ENCODE measurements at places on chromosomes 3 and 15. TPM values are rescaled to one million over a fixed set of nuclear protein-coding genes. Genes with fewer than 3 reads are reported as not detected.
A peak's percentile ranks its signal among the peaks of the same experiment; 100 is the strongest.

DNA sequence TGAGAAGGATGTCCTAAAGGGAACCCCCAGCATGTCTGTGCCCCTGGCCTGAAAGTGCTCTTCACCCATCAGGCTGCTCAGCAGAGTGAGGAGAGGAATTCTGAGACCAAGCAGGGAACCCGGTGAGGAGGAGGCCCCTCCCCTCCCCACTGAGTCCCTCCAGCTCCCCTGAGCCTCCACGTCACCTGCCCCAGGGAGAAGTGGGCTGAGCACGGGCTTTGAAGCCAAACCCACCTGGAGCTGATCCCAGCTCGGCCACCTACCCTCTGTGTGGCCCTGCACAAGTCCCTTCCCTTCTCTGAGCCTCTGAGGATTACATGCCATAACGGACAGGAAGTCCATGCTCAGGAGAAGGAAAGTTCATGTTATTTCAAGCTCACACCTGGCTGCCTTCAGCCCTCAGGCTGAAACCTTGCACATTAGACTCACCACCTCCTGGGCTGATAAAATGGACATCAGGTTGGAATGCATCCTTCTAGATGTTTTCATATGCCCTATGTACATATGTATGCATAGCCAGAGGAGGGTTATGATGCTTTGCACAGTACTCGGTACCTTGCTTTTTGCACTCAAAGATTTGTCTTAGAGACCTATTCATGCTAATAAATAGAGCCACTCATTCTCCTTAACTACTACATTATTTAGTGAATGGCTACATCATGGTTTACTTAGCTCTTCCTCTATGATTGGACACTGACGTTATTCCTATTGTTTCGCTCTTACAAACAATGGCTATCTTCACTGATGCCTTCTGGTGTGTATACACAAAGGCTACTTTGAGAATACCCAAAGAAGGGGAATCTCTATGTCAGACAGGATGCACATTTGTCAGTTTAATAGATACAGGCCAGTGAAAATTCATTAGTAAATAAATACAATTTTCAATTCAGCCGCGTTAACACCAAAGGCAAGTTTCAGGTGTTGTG lies 31.6 kb upstream of the GATA2 start:
- no peak overlapping the region for H3K27ac ChIP-seq
- H3K4me3 ChIP-seq = no peak overlapping the region
- no peaks in the 10 kb centered on the region for H3K27me3 ChIP-seq
- DNase-seq = no peak
- H3K36me3 ChIP-seq = no peaks in the 10 kb centered on the region

GRCh38 chr3:198028718-198029117 lies 68.7 kb downstream of the LMLN start:
- no peaks in the 10 kb centered on the region for H3K27me3 ChIP-seq
- no peak for DNase-seq
- H3K4me3 ChIP-seq = no peak overlapping the region
- H3K36me3 ChIP-seq = no peaks in the 10 kb centered on the region
- H3K27ac ChIP-seq = no peak overlapping the region
- H3K4me1 ChIP-seq = no peaks in the 10 kb centered on the region

- H3K27ac ChIP-seq = no peak overlapping the region
- H3K27me3 ChIP-seq = peaks cover 7% of the 10 kb centered on the region
- H3K4me3 ChIP-seq = peak overlapping the region; percentile 96
Observed at GRCh38 chr3:153163393-153163724, 1.3 kb downstream of the RAP2B start.

Gene KNG1
- polyA plus RNA-seq = 0.09 TPM

- no peak overlapping the region for H3K27ac ChIP-seq
- no peaks in the 10 kb centered on the region for H3K36me3 ChIP-seq
- DNase-seq = no peak
- no peak overlapping the region for H3K4me3 ChIP-seq
- no peaks in the 10 kb centered on the region for H3K27me3 ChIP-seq
Observed at GRCh38 chr3:62621176-62621575, 247.8 kb upstream of the FEZF2 start.

GRCh38 chr15:65767895-65768294 lies 24.2 kb downstream of the DENND4A start:
- no peak overlapping the region for H3K4me3 ChIP-seq
- peaks cover 32% of the 10 kb centered on the region for H3K4me1 ChIP-seq
- no peaks in the 10 kb centered on the region for H3K36me3 ChIP-seq
- H3K27me3 ChIP-seq = no peaks in the 10 kb centered on the region
- no peak for DNase-seq

Gene CD200R1
- polyA plus RNA-seq = 0.18 TPM

DNA sequence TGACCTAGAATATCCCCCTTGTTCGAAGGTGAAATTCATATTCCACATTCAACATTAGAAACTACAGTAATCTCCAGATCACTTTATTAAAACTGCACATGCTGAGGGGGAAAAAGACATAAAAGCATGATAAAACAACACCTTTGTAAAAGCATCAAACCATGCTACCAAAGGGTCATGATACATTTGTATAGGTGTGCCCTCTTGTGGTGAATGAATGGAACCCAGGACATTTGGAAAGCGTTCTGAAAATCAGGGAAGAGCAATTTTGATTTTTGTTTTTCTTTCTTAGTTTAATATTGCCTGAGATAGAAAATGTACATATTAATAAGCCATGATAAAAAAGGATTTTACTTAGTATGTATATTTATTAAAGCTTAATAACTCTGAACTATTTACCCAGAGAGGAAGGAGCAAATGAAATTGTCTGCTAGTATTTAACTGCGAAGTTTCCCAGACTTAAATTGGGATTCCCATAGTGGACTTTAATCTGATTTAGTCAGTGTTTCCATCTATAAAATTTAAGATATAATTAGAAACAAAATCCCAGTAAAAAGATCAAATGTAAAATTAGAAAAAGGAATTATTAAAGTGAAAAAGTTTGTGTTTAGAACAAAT lies 105.8 kb upstream of the ARL6 start:
- DNase-seq = peak; percentile 79
- H3K4me1 ChIP-seq = peaks cover 17% of the 10 kb centered on the region

DNA sequence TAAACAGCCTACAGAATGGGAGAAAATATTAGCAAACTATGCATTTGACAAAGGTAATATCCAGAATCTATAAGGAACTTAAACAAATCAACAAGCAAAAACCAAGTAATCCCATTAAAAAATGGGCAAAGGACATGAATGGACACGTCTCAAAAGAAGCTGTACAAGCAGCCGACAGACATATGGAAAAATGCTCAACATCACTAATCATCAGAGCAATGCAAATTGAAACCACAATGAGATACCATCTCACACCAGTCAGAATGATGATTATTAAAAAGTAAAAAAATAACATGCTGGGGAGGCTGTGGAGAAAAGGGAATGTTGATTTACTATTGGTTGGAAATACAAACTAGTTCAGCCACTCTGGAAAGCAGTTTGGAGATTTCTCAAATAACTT lies 30.7 kb upstream of the PPM1L start:
- DNase-seq = no peak
- no peak overlapping the region for H3K27ac ChIP-seq
- no peaks in the 10 kb centered on the region for H3K36me3 ChIP-seq
- no peaks in the 10 kb centered on the region for H3K27me3 ChIP-seq
- H3K4me1 ChIP-seq = no peaks in the 10 kb centered on the region
- H3K4me3 ChIP-seq = no peak overlapping the region

Gene SGO1
- polyA plus RNA-seq = 95.0 TPM

Gene CFAP92
- 1.7 TPM for polyA plus RNA-seq

DNA sequence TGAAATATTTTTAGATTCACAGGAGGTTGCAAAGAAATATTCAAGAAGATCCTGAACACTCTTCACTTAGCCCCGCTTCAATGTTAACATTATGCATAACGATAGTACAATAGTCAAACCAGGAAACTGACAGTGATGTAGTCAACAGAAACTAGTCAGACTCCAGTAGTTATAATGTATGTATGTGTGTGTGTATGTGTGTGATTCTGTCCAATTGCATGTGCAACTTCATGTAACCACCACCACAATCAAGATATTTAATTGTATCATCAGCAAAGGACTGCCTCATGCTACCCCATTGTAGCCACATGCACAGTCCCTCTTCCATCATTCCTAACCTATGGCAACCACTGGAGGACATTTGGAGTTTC lies 77.9 kb downstream of the APBA2 start:
- no peaks in the 10 kb centered on the region for H3K36me3 ChIP-seq
- H3K27ac ChIP-seq = no peak overlapping the region
- H3K4me1 ChIP-seq = no peaks in the 10 kb centered on the region
- no peaks in the 10 kb centered on the region for H3K27me3 ChIP-seq

DNA sequence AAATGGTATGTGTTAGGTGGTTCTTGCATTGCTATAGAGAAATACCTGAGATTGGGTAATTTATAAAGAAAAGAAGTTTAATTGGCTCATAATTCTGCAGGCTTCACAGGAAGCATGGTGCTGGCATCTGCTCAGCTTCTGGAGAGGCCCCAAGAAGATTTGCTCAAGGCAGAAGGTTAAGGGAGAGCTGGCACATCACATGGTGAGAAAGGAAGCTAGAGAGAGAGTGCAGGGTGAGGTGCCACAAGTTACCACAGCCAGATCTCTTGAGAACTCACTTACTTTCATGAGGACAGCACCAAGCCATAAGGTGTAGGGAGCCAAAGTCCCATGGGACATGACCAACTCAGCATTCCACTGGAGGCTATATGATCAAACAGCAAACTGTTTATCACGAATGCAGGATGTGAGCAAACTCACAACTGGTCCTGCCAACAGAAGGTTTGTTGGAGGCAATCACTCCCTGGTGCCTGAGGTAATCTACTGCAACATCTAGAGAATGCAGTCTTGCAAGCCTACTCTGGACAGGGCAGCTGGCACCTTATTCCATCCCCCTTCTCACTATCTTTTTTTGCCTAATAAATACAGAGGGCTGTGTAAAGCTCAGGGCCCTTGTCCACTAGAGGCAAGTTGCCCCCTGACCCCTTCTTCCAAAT lies 28.1 kb upstream of the CCR2 start:
- H3K27me3 ChIP-seq = no peaks in the 10 kb centered on the region
- DNase-seq = no peak
- H3K27ac ChIP-seq = no peak overlapping the region
- H3K4me1 ChIP-seq = no peaks in the 10 kb centered on the region
- no peak overlapping the region for H3K4me3 ChIP-seq

- DNase-seq = no peak
- peaks cover 11% of the 10 kb centered on the region for H3K36me3 ChIP-seq
- no peak overlapping the region for H3K4me3 ChIP-seq
- no peaks in the 10 kb centered on the region for H3K4me1 ChIP-seq
- H3K27me3 ChIP-seq = no peaks in the 10 kb centered on the region
Observed at GRCh38 chr3:187044206-187044605, 95.1 kb downstream of the RPL39L start.

Gene OCA2
- polyA plus RNA-seq = 0.40 TPM

Gene ADGRG7
- not detected for polyA plus RNA-seq

Gene SLC22A13
- 0.26 TPM for polyA plus RNA-seq

Gene ADAMTS9
- 0.81 TPM for polyA plus RNA-seq

GRCh38 chr15:26628879-26629529 lies 143.9 kb downstream of the GABRB3 start:
- peak overlapping the region; percentile 68 for H3K27ac ChIP-seq
- H3K4me1 ChIP-seq = peaks cover 64% of the 10 kb centered on the region
- peak; percentile 87 for DNase-seq
- no peaks in the 10 kb centered on the region for H3K27me3 ChIP-seq

Gene SYNPR
- polyA plus RNA-seq = 0.55 TPM

GRCh38 chr15:33027306-33028035 lies 167.0 kb downstream of the FMN1 start:
- DNase-seq = no peak
- H3K4me3 ChIP-seq = no peak overlapping the region
- H3K36me3 ChIP-seq = no peaks in the 10 kb centered on the region
- H3K4me1 ChIP-seq = peaks cover 9% of the 10 kb centered on the region
- H3K27me3 ChIP-seq = no peaks in the 10 kb centered on the region

DNA sequence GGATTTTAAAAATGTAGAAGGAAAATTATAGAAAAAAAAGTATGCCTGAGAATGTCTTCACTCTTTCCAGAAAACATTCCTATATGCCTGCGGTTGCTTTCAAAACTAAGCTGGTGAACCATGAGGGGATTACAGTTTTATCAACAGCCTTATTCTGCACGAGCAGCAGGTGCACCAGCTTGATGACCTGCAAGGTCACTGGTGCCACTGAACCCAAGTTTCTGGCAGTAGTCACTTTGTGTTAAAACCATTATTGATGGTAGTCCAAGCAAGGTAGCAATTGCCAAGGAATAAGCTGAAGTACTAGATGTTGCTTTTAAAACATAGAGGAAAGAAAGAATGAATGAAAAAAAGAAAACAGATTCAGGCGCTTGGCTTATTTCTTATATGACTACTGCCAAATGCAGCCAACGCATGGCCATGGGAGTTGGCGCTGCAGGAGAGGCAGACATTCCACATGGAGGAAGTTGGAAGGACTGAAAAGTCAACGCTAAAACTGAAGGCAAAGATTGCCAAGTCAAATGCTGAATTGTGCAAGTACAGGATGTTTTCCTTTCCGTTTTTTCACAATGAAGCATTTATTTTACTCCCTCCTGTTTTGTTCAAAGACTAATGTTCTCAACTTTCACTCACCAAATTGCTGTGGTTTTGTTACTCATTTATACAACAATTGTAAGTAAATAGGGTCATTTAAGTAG lies 601.4 kb downstream of the CADM2 start:
- no peaks in the 10 kb centered on the region for H3K36me3 ChIP-seq
- H3K4me3 ChIP-seq = no peak overlapping the region
- no peaks in the 10 kb centered on the region for H3K27me3 ChIP-seq

Gene CNTN4
- 0.82 TPM for polyA plus RNA-seq

GRCh38 chr15:86653344-86654197 lies 573.9 kb downstream of the AGBL1 start:
- H3K36me3 ChIP-seq = no peaks in the 10 kb centered on the region
- H3K4me3 ChIP-seq = no peak overlapping the region
- no peaks in the 10 kb centered on the region for H3K4me1 ChIP-seq
- no peaks in the 10 kb centered on the region for H3K27me3 ChIP-seq

DNA sequence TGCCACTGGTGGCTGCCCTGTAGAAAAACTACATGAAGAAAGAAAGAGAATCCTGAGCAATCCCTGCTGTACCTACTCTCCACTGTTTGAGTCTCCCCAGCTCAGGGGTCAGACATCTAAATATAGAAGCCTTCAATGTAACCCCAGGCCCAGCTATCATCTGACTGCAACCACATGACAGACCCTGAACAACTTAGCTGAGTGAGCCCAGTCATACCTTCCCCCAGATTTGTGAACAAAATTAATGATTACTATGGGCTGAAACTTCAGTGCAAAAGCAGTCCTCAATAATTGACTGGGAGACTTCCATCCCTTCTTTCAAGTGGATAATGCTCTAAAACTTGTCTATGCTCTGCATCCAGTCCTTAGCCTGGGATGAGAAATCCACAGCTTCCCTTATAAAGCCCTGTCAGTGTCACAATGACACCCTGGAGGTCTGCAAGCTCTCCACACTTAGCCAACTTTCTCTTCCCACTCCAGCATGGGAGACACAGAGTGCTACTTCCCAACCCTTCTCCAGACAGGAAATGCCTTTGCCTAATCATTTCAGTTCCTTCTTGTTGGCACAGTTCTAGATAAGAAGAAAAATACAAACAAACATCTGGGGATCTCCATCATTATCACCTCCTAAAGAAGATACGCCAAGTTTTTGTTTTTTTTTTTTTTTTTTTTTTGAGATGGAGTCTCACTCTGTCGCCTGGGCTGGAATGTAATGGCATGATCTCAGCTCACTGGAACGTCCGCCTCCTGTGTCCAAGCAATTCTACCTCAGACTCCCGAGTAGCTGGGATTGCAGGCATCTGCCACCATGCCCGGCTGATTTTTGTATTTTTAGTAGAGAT lies 198.5 kb upstream of the GADL1 start:
- H3K4me1 ChIP-seq = no peaks in the 10 kb centered on the region
- no peak for DNase-seq
- no peaks in the 10 kb centered on the region for H3K36me3 ChIP-seq
- H3K27me3 ChIP-seq = no peaks in the 10 kb centered on the region
- no peak overlapping the region for H3K27ac ChIP-seq

GRCh38 chr3:52441091-52441771 lies 3.7 kb downstream of the SEMA3G start:
- no peak overlapping the region for H3K27ac ChIP-seq
- no peaks in the 10 kb centered on the region for H3K36me3 ChIP-seq
- no peaks in the 10 kb centered on the region for H3K4me1 ChIP-seq
- no peak overlapping the region for H3K4me3 ChIP-seq

All from GM23338 (cell line).